Gastroesophageal sphincter (tissue), 4 donors: ENCODE measurements at places on chromosomes 4 and X. TPM values are rescaled to one million over a fixed set of nuclear protein-coding genes. Genes with fewer than 3 reads are reported as not detected.

Gene ARHGAP6
- total RNA-seq = 25.2 TPM

DNA sequence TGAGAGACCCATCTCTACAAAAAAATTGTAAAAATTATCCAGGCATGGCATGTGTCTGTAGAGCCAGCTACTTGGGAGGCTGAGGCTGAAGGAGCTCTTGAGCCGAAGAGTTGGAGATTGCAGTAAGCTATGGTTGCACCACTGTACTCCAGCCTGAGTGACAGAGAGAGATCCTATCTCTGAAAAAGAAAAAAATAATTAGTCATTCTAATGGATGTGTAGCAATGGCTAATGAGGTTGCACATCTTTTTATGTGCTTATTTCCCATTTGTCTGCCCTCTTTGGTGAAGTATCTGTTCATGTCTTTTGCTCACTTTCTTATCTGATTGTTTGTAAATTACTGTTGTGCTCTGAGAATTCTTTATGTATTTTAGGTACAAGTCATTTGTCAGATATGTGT, 19.0 kb upstream of the MAML3 start:
- ATAC-seq = no peak

DNA sequence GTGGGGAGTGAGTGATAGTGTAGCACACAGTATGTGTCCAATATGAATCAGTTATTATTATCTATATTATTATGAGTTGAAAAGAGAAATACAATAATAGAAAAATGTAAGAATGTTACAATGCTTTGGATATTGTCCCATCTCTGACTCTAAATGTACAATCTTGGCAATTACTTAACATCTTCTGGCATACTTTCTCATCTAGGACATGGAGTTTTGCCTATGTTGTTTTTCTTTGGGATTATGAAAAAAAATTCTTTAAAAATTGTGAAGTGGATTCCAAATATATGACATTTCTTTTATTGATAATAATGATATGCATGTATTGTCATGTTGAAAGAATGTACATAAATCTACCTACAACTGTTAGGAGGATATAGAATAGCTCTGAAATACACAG, 84.1 kb downstream of the TBCK start:
- no peak for ATAC-seq

Gene SLC7A11
- total RNA-seq = 0.67 TPM

Gene BMPR1B
- 40.9 TPM for total RNA-seq

Gene ABHD18
- total RNA-seq = 9.0 TPM

Gene MAGEA6
- not detected for total RNA-seq

GRCh38 chr4:48027653-48028052, 11.1 kb downstream of the NIPAL1 start:
- no peak for ATAC-seq

- ATAC-seq = no peak
These were observed 634.2 kb upstream of the NR3C2 start for GRCh38 chr4:149076401-149076800.

Gene SCML2
- 1.3 TPM for total RNA-seq

DNA sequence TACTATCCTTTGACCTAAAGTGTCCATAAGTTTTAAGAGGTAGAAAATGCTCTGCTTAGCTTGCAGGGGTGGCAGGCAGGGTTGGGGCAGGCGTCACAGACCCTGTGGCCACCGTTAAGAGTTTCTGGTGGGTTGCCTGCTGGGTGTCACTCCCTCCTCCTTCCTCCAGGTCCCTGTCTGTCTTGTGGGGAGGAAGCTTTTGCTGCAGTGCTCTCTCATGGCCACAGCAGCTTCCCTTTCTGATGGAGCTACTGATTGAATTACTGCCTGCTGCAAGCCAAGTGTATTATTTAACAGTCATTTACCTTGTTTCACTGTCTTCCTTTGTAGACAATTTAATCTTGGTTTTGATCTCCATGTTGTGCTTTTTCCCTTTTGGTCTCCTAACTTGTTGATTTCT, 384.6 kb downstream of the IDS start:
- ATAC-seq = no peak

Gene TACR3
- total RNA-seq = not detected

DNA sequence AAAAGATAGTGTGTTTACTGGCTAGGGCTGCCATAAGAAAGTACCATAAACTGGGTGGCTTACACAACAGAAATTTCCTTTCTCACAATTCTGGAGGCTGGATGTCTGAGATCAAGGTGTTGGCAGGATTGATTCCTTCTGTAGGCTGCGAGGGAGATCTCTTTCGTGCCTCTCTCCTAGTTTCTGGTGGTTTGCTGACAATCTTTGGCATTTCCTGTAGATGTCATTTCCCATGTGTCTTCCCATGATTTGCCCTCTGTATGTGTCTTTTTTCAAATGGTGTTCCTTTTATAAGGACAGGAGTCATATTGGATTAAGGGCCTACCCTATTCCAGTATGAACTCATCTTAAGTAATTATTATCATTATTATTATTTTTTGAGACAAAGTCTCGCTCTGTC, 27.9 kb upstream of the LCORL start:
- no peak for ATAC-seq

GRCh38 chr4:135319685-135320084, 1118.1 kb upstream of the PABPC4L start:
- no peak for ATAC-seq

DNA sequence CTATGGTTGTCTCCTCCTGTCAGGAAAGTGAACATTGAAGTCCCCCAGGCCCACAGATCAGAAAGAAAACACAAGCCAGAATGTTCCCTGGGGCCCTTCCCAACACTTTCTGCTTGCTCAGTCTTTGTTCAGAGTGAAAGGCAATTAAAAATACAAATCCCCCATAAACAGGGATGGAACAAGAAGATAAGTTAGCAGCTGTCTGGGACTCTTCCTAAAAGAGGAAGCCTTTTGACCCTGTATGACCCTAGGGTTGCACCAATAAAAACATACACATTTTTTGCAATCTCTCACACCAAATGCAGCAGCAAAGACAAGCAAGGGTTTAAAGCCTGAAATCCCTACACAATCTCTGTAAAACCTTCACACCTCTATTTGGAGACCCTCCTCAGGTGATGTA, 22.6 kb downstream of the IRF2 start:
- ATAC-seq = no peak

DNA sequence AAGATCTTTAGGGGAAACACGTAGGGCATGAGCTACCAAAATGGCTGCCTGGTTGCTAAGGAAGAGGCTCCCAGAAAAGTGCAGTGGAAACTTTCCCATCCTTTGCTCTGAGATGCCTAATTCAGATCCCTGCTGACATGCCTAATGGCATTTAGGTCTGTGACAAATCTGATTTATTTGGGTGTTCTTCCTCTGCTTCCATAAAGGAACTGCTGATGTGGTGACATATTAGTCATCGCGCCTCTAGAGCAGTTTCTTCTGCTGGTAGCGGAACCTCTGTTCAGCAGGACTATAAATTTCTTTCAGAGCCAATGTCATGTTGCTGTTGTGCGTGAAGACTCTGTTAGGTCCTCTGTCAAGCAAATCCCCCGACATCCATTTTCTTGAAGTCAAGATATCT, 310.0 kb downstream of the PDHA2 start:
- ATAC-seq = no peak

DNA sequence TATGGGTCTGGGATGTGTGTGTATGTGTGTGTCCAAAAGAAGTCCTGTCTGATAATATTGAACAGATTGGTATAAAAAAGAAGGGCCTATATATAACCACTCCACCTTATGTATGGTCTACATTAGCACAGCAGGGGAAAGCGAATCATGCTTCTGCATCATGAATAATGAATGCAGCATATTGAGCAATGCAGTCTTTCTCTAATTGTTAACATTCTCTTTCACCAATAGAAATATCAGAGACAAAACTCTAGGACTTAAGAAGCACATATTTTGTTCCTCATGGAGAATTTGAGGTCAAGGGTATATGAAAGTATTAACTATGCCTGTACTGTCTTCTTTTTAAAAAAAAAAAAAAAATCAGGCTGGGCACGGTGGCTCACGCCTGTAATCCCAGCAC, 264.3 kb upstream of the NOCT start:
- no peak for ATAC-seq

- no peak for ATAC-seq
These were observed 144.5 kb downstream of the SMIM20 start for GRCh38 chr4:26058537-26058936.

DNA sequence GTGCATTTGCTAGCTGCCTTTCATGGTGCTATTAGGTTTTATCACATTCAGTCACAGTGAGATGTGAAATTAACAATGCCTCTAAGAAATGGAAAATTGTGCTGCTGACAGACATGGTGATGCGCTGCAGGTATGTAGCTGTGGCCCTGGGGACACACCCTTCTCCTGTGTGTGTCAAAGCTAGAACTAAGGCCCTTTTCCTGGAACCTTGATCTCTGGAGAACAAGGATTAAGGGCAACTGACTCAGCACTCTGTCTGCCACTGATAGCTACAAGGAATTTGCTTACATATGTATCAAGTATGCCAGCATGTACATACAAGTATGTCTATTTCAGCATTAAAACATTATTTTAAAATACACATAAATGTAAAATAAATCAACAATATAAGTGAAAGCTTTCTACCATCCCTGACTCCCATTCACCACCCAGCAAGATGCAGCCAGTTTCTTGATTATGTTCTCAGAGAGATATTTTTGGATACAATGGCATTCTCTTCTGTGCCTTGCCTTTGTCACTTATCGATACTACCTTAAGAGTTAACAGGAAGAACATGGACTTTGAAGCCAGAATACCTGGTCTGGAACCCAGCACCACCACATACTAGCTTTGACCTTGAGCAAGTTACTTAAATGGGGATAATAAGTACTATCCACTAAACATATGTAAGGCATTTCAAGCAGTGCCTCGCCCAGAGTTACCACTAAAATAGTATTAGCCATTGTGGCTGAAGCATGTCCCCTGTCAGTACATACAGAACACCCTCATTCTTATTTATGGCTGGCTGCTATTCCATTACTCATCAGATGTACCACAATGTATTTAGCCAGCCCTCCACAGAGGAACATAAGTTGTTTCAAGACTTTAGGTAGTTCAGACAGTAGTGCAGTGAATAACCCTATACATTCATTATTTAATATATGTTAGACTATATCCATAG, 68.5 kb downstream of the NPNT start:
- ATAC-seq = no peak

Gene MAGEE2
- total RNA-seq = not detected

DNA sequence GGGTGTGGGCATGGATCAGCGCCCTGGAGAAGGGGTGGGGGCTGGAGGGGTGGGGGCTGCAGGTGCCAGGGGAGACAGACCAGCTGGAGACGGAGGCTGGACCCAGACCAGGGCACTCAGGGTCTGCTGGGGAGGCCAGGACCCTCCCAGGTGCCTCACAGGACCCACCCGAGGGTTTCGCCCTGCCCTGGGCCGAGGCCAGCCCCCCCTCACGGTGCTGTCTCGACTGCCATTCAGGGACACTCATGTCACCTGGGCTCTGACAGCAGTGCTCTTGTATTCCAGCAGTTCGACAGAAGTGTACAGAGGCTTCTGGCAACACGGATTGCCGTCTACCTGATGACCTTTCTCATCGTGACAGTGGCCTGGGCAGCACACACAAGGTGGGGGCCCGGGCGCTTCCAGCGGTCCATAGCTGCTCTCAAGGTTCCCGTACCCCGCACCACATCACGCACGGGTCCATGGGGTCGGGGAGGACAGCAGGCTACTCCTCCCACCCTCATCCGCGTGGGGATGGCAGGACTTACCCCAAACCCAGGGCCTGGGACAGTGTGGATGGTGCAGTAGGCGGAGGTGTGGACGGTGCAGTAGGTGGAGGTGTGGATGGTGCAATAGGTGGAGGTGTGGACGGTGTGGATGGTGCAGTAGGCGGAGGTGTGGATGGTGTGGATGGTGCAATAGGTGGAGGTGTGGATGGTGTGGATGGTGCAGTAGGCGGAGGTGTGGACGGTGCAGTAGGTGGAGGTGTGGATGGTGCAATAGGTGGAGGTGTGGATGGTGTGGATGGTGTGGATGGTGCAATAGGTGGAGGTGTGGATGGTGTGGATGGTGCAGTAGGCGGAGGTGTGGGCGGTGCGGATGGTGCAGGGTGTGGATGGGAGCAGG, 18.1 kb downstream of the TMEM175 start:
- ATAC-seq = no peak

DNA sequence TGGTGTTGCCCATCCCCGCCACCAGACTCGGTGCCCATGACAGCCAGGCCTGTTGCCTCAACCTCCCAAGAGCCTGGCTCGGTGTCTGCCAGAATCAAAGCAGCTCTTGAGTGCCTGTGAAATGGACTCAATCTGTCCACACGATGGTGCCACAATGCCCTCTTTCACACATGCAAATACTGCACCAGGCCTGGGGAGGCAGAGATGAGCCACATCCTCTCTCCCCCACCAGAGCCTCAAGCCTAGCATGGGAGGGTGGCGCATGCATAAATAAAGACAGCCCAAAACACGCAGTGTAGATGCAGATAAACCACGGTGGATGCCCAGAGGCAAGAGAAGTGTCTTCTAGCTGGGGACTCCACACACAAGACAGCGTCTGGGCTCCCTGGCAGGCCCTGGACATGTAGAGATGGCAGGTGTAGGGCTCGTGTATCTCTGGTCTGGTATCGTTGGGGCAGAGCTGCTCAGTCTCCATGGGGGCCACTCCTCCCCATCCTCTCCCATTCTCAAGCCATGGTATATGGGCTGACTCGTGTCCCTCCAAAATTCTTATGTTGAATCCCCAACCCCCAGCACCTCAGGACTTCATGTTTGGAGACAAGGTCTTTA, 65.6 kb downstream of the JAKMIP1 start:
- no peak for ATAC-seq

Gene ELF2
- total RNA-seq = 73.0 TPM

GRCh38 chr4:143667461-143667860, 33.0 kb downstream of the FREM3 start:
- peak; percentile 77 for ATAC-seq
